ENCODE measurements at places on chromosomes 11 and 22. TPM values are rescaled to one million over a fixed set of nuclear protein-coding genes. Genes with fewer than 3 reads are reported as not detected.

GRCh38 chr11:27653990-27654758 lies 46.1 kb downstream of the BDNF start:
- H3K36me3 ChIP-seq, result no peaks in the 10 kb centered on the region
- H3K4me3 ChIP-seq, result no peak overlapping the region
- H3K27ac ChIP-seq, result no peak overlapping the region
- H3K4me1 ChIP-seq, result no peaks in the 10 kb centered on the region
- no peak for DNase-seq

GRCh38 chr11:131790586-131790985 lies 420.2 kb downstream of the NTM start:
- no peak for DNase-seq
- H3K36me3 ChIP-seq, result no peaks in the 10 kb centered on the region
- H3K4me3 ChIP-seq, result no peak overlapping the region
- H3K27me3 ChIP-seq, result no peaks in the 10 kb centered on the region
- peaks cover 13% of the 10 kb centered on the region for H3K4me1 ChIP-seq

GRCh38 chr11:69371731-69372588 lies 78.0 kb downstream of the MYEOV start:
- no peaks in the 10 kb centered on the region for H3K4me1 ChIP-seq
- DNase-seq, result peak; percentile 31
- no peak overlapping the region for H3K4me3 ChIP-seq

DNA sequence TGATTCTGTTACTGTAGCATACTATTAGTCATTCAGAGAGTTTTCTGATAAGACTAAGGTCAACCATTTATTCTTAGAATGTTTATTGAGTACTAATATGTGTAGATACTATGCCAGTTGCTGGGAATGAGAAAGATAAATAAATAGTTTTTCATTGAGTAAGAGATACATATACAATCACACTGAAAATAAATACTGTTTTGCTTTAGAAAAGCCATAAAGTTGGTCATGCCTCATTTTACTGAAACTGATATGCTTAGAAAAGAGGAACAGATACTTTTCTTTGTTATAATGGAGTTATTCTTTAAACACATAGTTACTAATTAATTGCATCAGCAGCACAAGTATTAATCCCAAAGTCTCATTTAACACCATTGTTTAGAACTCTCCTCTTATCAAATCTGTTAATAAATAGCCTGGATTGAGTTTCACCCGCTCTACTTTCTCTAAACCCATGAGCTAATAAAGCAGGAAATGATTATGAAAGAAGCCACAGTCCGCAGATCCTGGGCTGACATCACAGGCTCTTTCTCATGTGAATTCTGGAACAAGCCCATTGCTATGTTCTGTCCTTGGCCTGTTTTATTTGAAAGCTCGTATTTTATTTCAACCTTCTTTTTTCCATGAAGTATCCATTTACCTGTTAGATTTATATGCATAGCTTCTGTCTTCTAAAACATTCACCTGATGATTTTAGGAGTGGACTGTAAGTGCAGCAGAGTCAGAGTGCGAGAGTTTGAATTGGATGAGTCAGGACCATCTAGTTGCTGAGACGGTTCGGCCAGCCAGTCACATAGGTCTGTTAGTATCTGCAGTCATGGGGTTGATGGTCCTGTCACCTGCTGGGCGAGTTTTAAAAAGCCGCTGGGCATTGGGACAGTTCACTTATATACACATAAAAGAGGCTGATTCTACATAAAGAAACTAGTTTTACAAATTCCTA lies 35.5 kb downstream of the PIWIL4 start:
- H3K27me3 ChIP-seq, result no peaks in the 10 kb centered on the region
- H3K27ac ChIP-seq, result no peak overlapping the region
- no peak overlapping the region for H3K4me3 ChIP-seq
- no peaks in the 10 kb centered on the region for H3K36me3 ChIP-seq
- H3K4me1 ChIP-seq, result no peaks in the 10 kb centered on the region

- peaks cover 7% of the 10 kb centered on the region for H3K4me1 ChIP-seq
- H3K27ac ChIP-seq, result no peak within 1 kb of the TSS
- peaks cover 26% of the 10 kb centered on the region for H3K36me3 ChIP-seq
- H3K27me3 ChIP-seq, result no peaks in the 10 kb centered on the region
- peak within 1 kb of the TSS; percentile 81 for H3K4me3 ChIP-seq
Observed at GRCh38 chr11:64358907-64359711, at the start of gene RPS6KA4. RPS6KA4 (plus strand) TSS chr11:64359162; CDS start chr11:64359236, 74 bp downstream.

DNA sequence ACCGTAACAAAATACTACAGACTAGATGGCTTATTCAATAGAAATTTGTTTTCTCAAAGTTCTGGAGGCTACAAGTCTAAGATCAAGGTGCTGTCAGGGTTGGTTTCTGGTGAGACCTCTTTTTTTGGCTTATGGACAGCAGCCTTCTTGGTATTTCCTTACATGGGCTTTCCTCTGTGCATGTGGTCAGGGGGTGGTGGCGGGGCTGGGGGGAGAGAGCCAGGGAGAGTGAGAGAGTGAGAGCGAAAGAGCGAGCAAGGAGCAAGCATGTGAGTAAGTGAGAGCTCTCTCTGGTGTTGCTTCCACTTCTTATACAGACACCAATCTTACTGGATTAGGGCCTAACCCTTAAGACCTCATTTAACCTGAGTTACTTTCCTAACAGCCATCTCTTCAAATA lies 181.5 kb downstream of the TMEM135 start:
- peak; percentile 53 for DNase-seq
- H3K27me3 ChIP-seq, result no peaks in the 10 kb centered on the region
- no peak overlapping the region for H3K27ac ChIP-seq
- no peaks in the 10 kb centered on the region for H3K4me1 ChIP-seq

The GAB4 gene
- total RNA-seq, result 0.63 TPM

- peaks cover 23% of the 10 kb centered on the region for H3K27me3 ChIP-seq
- H3K27ac ChIP-seq, result no peak overlapping the region
- H3K4me3 ChIP-seq, result no peak overlapping the region
Observed at GRCh38 chr11:60705895-60706294, 6.5 kb downstream of the MS4A8 start.

- no peak overlapping the region for H3K4me3 ChIP-seq
- H3K36me3 ChIP-seq, result no peaks in the 10 kb centered on the region
- H3K4me1 ChIP-seq, result peaks cover 9% of the 10 kb centered on the region
- no peaks in the 10 kb centered on the region for H3K27me3 ChIP-seq
Observed at GRCh38 chr11:61715867-61716266, 35.7 kb downstream of the DAGLA start.

DNA sequence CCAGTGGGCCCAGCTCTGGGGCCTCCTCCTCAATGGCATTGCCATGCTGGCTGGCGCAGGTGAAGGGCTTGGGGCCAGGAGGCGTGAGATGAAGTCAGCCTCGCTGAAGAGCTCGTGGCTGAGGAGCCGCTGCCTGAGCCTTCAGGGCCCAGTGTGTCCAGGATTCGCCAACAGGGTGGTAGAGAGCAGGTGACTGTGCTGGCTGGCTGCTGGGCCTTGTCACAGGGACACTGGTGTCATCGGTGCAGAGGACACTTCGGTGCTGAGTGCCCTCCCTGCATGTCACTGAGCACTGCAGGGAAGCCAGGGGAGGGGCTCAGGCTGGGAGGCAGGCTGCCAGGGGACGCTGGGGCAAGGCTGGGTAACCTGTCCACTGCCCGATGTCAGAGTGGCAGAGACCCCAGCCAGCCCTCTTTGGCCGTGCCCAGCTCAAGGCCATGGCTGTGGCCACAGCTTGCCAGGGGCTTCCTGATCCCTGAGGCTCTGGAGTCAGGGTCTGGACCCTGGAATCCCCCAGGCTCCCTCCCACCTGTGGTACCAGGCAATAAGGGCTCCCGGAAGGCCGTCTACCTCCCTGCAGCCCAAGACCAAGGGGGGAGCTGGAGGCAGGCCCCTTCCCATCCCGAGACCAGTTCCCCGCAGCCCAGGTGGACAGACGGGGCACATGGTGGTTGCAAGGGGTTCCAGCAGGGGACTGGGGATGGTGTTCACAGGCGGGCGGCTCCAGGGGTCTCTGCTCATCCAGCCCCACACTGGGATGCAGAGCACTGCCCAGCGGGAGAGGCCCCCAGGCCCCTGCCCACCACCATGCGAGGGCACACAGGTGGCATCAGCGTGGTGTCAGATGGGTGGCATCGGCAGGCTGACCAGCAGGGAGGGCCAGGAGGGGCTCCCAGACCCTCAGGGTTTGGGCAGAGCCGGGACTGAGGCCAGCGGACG lies 63.9 kb downstream of the ARFGAP3 start:
- DNase-seq, result peak; percentile 38
- no peak overlapping the region for H3K4me3 ChIP-seq
- H3K36me3 ChIP-seq, result peaks cover 12% of the 10 kb centered on the region
- H3K4me1 ChIP-seq, result no peaks in the 10 kb centered on the region

The CASP4 gene
- total RNA-seq, result not detected

The MS4A6E gene
- total RNA-seq, result not detected
